ENCODE measurements at places on chromosomes 16 and 17.
A peak's percentile ranks its signal among the peaks of the same experiment; 100 is the strongest.

DNA sequence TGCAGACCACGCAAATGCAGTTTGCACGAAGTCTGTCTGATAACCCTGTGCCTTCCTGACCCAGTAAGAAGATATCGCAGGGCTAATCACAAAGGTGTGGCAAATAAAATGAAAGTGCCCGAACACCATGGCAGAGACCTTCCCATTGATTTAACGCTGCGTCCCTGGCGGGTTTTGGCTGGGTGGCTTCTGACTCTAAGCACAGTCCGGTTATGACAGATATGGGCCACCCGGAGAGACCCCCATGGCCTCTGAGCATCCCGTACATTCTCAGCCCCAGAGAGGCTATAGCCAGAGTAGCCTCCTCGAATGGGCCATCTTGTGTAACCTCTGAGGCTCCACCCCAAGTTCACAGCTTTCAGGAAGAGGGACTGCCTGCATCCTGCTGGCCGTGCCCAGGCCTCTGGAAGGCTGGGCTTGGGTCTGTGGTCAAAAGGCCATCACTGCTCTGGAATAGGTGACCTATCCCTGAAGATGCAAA, 5.5 kb downstream of the FOXC2 start:
- H3K4me3 ChIP-seq: no peak overlapping the region
- H3K27me3 ChIP-seq: peaks cover 90% of the 10 kb centered on the region
- no peak for DNase-seq
- no peaks in the 10 kb centered on the region for H3K36me3 ChIP-seq
- no peak overlapping the region for H3K27ac ChIP-seq

DNA sequence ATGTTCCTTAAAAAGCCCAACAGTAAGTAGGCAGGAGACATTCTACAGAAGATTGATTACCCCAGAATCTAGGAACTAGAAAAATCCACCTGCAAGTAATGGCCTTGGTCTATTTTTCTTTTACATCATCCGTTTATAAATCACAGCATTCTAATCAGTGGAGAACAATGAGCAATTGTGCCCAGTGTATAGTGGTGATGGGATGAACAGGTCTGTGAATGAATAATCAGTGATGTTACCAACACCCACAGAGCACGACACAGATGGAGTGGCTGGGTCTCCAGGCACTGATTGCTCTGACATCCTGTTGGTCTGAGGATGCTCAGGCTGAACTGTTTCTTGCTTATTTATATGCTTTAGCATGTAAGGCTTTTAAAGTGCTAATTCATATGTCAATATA, 1251.2 kb upstream of the CDH8 start:
- no peaks in the 10 kb centered on the region for H3K36me3 ChIP-seq
- no peak overlapping the region for H3K27ac ChIP-seq
- no peaks in the 10 kb centered on the region for H3K4me1 ChIP-seq
- no peak for DNase-seq
- H3K27me3 ChIP-seq: no peaks in the 10 kb centered on the region

GRCh38 chr16:2325181-2325580, 15.3 kb downstream of the ABCA3 start:
- peaks cover 12% of the 10 kb centered on the region for H3K36me3 ChIP-seq
- H3K4me3 ChIP-seq: no peak overlapping the region
- no peak overlapping the region for H3K27ac ChIP-seq
- no peak for DNase-seq

DNA sequence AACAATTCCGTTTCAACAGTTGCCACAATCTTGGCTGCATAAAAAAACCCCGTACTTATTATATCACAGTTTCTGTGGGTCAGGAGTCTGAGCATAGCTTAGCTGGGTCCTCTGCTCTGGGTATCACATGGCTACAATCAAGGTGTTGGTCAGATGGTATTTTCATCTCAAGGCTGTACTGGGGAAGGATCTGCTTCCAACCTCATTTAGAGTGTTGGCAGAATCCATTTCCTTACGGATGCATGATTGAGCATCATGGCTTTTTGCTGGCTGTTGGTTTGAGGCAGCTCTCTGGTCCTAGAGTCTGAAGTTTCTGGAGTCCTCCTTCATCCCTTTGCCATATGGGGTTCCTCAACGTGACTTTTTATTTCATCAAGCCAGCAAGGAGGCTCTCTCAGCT, 177.0 kb downstream of the HAPSTR1 start:
- no peak overlapping the region for H3K27ac ChIP-seq
- H3K36me3 ChIP-seq: no peaks in the 10 kb centered on the region
- H3K4me3 ChIP-seq: no peak overlapping the region
- DNase-seq: no peak
- peaks cover 15% of the 10 kb centered on the region for H3K27me3 ChIP-seq

GRCh38 chr16:89282523-89282922, 65.0 kb downstream of the ZNF778 start:
- no peak for DNase-seq
- peaks cover 29% of the 10 kb centered on the region for H3K36me3 ChIP-seq
- no peak overlapping the region for H3K4me3 ChIP-seq
- H3K4me1 ChIP-seq: no peaks in the 10 kb centered on the region
- H3K27me3 ChIP-seq: no peaks in the 10 kb centered on the region

- peaks cover 43% of the 10 kb centered on the region for H3K36me3 ChIP-seq
- H3K4me3 ChIP-seq: no peak overlapping the region
- peak overlapping the region; percentile 29 for H3K27ac ChIP-seq
- no peaks in the 10 kb centered on the region for H3K27me3 ChIP-seq
These were observed 3.1 kb downstream of the ZDHHC7 start for GRCh38 chr16:85008271-85008670.

DNA sequence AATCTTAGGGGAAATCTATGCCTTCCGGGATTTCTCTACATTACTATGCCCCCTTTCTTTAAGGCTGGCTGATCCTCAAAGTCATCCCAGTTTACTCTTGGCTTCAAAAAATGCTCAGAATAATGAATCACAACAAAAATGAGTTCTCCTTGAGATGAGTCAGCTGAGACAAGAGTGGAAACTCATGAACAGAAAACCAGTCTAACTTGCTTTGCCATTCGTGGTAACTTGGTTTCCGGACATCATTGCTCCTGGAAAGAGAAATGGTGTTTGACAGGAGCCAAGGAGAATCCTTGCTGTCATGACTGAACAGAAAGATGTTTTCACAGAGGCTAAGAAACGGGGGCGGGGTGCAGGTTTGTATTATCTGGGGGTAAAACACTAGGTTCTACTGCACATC, 435.6 kb upstream of the DYNLRB2 start:
- H3K27ac ChIP-seq: no peak overlapping the region
- DNase-seq: no peak
- H3K4me3 ChIP-seq: no peak overlapping the region
- H3K27me3 ChIP-seq: peaks cover 17% of the 10 kb centered on the region

DNA sequence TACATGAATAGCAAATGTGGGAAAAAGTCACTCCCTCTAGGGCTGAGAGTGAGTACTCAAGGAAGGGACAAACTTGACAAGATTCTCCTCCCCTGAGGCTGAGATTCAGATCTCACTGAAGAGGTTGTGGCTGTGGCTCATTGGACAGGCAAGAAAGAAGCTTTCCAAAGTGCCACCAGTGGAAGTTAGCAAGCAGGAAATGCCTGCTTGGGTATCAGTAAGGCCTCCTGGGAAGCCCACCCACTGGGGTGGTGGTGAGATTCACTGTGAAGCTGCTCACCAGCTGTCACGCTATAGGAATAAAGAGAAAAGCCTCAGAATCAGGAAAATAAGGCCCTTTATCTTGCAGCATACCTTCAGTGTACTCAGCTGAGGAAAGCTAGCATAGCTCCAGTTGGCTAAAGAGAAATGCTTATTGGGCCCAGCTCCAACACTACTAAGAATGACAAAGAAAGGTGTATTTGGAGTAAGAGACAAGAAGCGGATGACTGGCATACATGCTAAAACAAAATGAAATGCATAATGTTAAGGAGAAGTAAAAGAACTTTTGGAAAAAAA, 274.4 kb upstream of the TOM1L1 start:
- no peak for DNase-seq
- no peak overlapping the region for H3K27ac ChIP-seq
- H3K27me3 ChIP-seq: no peaks in the 10 kb centered on the region
- no peaks in the 10 kb centered on the region for H3K4me1 ChIP-seq
- H3K4me3 ChIP-seq: no peak overlapping the region
- no peaks in the 10 kb centered on the region for H3K36me3 ChIP-seq

DNA sequence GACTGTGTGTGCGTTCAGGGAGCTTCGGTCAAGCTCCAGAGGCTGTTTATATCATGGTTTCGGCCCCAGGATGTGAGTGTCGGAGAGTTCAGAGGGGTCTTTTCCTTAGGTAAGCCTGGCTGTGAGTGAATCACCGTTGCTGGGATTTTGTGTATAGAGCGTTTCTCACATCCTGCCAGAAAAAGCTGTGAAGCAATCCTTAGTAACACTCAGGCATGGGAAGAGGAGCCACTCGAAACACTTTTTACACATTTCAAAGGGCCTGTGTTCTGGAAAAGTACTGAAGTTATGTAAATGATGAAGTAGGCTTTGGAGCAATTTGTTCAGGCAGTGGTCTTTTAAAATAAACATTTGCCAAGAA, 662 bp downstream of the PGS1 start:
- peaks cover 47% of the 10 kb centered on the region for H3K36me3 ChIP-seq
- H3K4me3 ChIP-seq: peak overlapping the region; percentile 98
- DNase-seq: no peak
- no peaks in the 10 kb centered on the region for H3K27me3 ChIP-seq
- peak overlapping the region; percentile 100 for H3K27ac ChIP-seq

GRCh38 chr16:5616841-5617240, 519.2 kb upstream of the EEF2KMT start:
- no peak overlapping the region for H3K4me3 ChIP-seq
- DNase-seq: no peak
- H3K27me3 ChIP-seq: peaks cover 37% of the 10 kb centered on the region

Measured in activated T-cell treated with anti-CD3 and anti-CD28 coated beads, Interleukin-2, amount 50 U/mL, for 24 hours (primary cell).